Activated CD8-positive, alpha-beta T cell treated with anti-CD3 and anti-CD28 coated beads, Interleukin-2, amount 10 ng/mL, durations not matched to agents 7 days and 5 days (primary cell): ENCODE measurements at places on chromosomes 3 and 15. TPM values are rescaled to one million over a fixed set of nuclear protein-coding genes. Genes with fewer than 3 reads are reported as not detected.

DNA sequence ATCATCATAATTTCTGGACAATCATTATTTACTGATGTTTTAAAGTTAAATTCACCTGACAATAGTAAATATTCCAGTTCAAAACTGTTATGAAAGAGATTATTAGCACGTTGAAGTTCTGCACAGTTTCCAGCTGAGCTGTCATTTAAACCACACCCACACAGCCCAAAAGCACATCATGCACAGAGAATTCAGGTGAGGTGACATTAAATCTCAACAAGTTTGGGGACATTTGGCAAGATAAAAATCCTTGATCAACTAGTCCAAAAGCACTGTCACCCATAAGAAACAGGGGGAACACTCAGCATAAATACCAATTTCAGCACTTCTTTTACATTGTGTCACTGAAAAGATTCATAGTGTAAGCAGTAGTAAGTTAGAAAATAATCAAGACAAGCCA lies 6.9 kb downstream of the NCEH1 start:
- DNase-seq: no peak

CD200 gene
- total RNA-seq: 1.4 TPM

DNA sequence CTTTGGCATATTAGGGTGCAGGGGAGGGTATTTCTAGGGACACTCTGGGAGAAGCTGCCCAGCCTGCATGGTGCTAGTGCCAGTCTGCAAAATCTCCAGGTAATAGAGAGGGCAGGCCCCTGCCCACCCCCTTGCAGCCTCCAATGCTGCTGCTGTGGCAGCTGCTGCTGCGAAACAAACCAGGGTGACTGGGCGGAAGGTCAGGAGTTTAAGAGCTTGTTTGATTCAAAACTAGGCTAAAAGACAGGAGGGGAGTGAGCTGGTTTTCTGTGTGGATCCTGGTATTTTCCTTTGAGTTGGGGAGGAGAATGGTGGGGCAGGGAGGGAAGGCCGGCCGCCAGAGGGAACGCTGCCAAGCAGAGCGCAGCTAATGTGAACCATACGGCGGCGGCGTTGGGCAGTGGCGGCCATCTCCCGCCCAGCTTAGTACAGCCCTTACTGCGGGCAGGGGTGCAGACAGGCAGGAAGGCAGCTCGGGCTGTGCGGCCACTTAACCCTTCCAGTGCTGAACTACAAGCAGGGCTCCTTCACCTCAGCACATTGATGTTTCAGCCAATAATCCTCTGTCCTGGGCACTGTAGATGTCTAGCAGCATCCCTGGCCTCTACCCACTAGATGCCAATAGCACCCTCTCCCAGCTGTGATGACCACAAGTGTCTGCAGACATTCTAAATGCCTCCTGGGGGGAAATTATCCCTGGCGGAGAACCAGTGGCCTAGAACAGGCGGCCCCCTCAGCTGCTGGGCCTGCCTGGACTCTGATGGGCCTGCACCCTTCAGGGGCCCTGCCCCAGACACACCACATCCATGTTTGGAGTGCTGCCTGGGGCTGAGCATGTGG lies 125.7 kb downstream of the EEFSEC start:
- DNase-seq: no peak

LRRC2 gene
- total RNA-seq: not detected

FSD2 gene
- not detected for total RNA-seq
